Central memory CD4-positive, alpha-beta T cell (primary cell): ENCODE measurements at places on chromosomes 5 and 9.

DNA sequence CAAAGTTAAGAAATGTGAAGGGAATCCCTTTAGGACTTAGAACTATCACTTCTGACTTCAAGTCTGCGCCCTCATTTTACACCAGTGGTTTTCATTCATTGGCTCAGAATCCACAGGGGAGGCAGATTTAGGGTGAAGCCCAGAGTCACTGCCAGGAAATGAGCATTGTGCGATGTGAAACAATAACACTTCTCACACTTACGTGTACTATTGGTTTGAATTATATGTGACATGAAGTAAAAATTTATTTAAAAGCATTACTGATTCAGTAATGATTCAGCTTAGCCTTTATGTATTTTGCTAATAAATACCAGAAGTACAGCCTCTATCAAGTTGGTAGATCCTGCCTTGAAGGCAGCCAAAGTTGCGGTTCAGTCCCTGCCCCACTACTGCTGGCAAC, 98.6 kb downstream of the PAM start:
- no peak for DNase-seq

- DNase-seq, result no peak
These were observed 11.6 kb upstream of the KIF27 start for GRCh38 chr9:83932851-83933250.

GRCh38 chr9:73064315-73064714, 87.3 kb upstream of the ANXA1 start:
- no peak for DNase-seq

DNA sequence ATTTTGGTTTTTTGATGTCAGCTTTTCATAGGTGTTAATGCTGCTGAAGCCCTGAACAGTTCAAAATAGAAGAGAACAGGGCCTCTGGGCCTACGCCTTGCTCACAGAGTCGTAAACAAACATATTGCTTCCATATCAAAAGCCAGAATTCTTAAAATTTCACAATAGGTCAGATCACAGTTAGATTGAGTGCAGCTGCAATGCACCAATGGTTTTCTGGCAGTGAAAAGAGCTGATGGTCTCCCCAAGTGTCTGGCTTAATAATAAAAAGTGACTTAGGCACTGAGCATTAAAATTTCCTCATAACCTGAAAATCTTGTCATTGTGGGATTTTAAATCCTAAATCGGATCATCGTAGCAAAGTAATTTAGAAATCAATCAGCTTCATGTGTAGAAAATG, 493.0 kb downstream of the CAAP1 start:
- DNase-seq, result no peak

GRCh38 chr9:9002826-9003583, 1203.4 kb upstream of the DMAC1 start:
- no peak for DNase-seq

DNA sequence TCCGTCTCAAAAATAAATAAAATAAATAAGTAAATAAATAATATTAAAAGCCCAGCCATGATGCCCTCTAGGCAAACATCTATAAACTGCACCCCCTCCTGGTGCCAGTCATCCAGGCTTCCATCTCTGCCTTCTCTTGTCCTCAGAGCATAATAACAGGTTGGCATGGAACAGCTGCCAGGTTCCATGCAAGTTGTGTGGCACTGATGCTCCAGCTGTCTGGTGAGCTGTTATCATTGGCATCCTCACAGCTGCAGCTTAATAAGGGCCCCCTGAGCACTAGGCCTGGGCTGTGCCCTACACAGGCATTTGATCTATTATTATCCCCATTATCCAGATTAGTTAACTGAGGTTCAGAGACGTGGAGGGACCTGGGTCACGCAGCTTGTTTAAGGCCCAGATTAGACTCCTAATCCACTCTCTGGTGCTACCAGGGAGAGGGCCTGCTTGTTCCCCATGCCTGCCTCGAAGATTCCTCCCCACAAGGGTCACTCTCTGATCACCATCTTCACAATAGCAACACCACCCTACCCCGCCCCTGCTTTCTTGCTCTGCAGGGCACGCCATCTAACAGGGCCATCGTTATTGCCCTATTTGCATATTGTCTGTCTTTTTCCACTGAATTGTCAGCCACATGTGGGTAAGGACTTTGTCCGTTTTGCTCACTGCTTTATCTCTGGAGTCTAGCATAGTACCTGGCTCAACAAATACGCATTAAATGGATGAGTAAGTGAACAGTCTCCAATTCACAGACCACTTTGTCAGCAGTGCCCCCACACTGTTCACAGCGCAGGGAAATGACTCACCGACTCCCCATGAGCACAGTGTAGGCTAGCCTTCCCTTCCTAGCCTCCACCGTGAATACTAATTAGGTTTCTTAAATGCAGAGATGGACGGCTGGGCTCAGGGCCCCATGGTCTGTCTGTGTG, 1.5 kb upstream of the DNM1 start:
- DNase-seq, result no peak

GRCh38 chr5:60092671-60093422, 199.3 kb upstream of the PDE4D start:
- DNase-seq, result no peak

- no peak for DNase-seq
These were observed 74.7 kb downstream of the PTTG1 start for GRCh38 chr5:160496334-160496733.

GRCh38 chr5:157793301-157793700, 49.8 kb downstream of the LSM11 start:
- no peak for DNase-seq

DNA sequence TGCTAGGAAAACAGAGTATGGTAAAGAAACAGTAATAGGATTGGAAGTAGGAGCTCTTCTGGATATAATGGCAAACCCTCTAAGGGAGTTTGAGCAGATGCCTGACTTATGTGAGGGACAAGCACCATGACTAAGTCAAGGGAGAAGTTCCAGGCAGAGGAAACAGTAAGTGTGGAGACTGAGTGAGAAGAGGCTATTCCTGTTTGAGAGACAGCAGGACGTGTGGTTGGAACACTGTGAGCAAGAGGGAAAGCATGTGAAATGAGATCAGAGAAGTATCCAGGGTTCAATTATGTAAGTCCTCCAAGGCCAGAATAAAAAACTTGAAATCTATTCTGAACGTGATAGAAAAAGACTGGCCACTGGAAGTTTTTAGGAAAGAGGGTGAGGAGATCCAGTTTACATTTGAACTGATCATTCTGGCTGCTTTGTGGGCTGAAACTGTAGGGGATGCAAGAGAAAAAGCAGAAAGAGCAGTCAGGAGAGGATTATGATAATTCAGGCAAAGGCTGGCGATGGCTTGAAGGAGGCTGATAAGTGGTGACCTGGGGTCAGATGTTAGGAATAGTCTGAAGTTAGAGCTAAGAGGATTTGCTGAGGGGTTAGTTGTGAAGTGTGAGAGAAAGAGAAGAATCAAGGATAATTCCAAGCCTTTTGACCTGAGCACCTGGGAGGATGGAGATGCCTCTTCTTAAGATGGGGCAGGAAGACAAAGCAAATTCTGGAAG, 19.2 kb downstream of the DMAC1 start:
- DNase-seq, result no peak

GRCh38 chr5:60522292-60522905, 177.6 kb downstream of the DEPDC1B start:
- DNase-seq, result no peak

GRCh38 chr5:555058-555623, 30.9 kb upstream of the SLC9A3 start:
- DNase-seq, result no peak

DNA sequence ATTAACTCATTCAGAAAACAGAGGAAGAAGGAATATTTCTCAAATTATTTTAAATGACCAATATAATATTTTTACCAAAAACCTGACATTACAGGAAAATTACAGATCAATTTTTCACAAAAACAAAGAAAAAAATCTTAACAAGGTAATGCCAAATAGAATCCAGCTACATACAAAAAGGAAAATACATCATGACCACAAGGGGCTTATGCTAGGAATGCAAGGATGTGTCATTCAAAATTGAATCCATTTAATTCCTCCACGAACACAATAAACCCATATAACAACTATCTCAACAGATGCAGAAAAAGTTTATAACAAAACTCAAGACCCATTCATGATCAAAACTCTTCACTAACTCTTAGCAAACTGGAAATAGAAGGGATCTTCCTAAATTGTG, 239.8 kb downstream of the EPB41L4A start:
- no peak for DNase-seq

DNA sequence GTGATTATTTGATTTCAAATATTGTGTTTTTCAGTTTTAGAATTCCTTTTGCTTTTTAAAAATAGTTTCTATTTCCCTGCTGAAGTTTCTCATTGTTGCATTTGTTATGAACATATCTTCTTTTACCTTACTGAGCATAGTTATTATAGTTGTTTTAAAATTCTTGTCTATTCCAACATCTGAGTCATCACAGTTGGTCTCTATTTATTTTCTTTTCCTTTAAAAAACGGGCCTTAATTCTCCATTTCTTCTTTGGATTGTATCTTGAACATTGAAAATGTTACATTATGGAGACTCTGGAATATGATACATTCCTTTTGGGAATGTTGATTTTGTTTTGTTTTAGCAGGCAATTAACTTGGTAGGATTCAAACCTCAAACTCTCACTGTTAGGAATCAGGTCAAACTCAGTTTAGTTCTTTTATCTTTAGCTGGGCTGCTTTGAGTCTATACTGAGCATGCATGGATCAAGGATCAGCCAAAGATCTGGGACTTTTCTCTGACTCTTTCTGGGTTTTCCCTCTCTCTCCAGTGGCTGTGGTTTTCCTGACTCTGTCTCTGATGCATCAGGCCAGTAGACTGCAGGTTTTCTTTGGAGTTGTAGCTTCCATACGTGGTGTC, 70.3 kb downstream of the TEK start:
- DNase-seq, result no peak

DNA sequence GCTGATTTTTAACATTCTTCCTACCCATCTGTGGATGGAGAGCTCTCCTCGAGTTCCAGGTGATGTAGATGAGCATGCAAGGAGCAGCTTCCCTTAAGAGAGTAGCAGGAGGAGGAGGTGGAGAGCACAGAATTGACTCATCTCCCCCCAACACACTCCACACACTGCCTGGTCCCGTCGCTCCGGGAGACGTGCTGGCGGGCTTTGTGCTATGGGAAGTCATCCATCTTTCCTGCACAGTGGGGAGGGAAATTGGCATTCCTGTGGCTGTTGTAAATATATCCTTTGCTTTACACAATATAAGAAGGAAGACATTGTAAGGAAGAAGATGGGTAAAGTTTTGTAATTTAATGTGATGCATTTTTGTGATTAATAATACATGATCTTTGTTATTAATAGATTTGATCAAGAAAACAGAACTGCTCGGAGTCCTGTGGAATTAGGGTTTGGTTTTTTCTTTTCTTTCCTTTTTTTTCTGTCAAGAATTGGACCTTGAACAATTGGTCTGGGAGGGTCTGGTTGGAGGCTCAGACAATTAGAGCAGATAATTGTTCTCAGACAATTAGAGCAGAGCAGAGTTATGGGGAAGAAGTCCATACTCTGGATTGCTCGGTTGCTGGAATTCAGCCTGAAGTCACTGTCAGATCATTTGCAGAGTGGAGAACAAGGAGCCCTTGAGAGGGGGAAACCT, 297.8 kb downstream of the GADD45G start:
- DNase-seq, result no peak

GRCh38 chr5:43357067-43357466, 43.9 kb upstream of the HMGCS1 start:
- DNase-seq, result no peak
